ENCODE measurements at places on chromosomes 5 and 9. TPM values are rescaled to one million over a fixed set of nuclear protein-coding genes. Genes with fewer than 3 reads are reported as not detected.

DNA sequence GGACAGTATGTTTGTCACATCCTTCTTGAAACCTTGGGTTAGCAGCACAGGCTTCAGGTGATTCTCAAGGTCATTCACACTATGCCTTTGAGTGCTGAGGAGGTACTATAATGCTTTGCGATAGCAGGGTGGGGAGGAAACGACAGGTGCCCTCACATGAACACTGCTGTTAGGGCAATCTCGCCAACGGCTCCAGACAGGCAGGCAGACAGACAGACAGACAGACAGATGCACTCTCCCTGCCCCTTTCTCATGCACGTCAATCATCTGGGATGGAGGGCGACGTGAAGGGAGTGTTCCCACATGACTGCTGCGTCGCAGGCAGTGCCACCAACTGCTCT is 82.9 kb downstream of the RAPGEF1 start:
- DNase-seq, result no peak

DNA sequence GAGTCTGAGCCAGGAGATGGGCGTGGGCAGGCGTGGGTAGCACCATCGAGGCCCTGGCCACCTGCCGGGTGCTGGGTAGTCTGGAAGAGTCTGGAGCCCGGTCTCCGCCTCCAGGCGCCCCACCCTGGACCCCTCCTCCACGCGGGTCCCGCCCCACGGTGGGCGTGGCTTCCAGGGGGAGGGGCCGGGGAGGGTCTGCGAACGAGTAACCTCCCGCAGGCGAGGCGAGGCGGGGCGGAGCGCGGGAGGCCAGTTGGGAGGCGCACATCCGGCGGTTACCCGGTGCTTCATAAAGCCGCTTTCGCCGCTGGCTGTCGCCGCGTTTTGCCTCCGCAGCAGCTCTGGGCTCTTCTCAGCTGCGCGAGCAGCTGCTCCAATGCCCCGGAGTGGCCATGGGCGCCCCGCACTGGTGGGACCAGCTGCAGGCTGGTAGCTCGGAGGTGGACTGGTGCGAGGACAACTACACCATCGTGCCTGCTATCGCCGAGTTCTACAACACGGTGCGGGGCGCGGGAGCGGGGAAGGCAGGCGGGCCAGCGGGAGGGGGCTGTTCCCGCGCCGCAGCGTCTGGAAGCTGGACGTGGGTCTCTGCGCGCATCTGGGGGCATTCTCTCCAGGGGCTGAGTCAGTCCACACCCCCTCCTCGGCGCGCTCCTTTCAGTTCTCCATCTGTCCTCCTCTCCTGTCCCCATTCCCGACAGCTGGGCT is at the start of gene ACER2:
Gene ACER2, plus strand, starts transcription at position 317 of the 708 bp plus-strand sequence. Its CDS starts 76 bp downstream, at position 393.
- peak; percentile 99 for DNase-seq

DNA sequence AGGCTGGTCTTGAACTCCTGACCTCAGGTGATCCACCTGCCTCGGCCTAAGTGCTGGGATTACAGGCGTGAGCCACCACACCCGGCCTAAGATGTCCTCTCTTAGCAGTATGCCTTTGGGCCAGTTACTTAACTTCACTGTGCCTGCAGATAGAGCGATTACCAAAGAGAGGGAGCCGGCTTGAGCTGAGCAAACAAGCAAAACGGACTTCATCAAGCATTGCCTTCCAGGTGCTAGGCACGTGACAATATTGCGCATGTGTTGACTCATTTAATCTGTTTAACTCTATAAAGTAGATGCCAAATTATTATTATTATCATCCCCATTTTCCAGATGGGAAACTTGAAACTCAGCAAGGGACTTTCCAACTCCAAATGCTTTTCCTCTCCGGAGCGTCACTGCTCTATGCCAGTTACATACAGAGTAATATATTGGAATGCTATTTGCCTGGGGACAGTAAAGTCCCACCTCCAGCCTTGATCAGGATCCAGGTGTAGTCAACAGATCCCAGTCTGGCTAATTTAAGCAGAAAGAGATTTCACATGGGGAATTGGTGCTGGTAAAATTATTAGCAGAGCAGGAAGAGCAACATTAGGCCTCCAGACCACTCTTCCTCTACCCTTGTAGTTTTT is 5.6 kb upstream of the C9orf152 start:
- no peak for DNase-seq

- DNase-seq, result no peak
Measured at GRCh38 chr9:16974436-16974835, 104.0 kb upstream of the BNC2 start.

GRCh38 chr5:39547553-39548154 is 122.9 kb upstream of the DAB2 start:
- DNase-seq, result no peak

- no peak for DNase-seq
Measured at GRCh38 chr5:1771149-1772065, 28.2 kb downstream of the MRPL36 start.

DNA sequence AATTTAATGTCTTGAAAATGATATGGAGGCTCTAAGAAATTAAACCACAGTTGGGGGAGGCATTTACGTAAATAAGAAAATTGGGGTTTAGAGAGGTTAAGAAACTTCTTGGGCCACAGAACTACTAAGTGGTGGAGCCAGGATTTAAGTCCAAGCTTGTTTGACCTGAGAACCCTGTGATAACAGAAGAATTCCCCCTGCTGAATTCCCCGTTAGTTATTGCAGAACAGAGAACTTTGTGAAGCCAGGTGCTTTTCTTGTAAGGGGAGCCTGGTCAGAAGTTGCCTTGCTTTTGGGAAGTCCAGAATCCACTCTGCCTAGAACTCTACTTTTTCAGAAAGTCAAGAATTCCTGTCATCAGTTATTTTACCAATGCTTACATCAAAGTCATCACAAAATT is 309.3 kb upstream of the SEMA6A start:
- DNase-seq, result no peak

DNA sequence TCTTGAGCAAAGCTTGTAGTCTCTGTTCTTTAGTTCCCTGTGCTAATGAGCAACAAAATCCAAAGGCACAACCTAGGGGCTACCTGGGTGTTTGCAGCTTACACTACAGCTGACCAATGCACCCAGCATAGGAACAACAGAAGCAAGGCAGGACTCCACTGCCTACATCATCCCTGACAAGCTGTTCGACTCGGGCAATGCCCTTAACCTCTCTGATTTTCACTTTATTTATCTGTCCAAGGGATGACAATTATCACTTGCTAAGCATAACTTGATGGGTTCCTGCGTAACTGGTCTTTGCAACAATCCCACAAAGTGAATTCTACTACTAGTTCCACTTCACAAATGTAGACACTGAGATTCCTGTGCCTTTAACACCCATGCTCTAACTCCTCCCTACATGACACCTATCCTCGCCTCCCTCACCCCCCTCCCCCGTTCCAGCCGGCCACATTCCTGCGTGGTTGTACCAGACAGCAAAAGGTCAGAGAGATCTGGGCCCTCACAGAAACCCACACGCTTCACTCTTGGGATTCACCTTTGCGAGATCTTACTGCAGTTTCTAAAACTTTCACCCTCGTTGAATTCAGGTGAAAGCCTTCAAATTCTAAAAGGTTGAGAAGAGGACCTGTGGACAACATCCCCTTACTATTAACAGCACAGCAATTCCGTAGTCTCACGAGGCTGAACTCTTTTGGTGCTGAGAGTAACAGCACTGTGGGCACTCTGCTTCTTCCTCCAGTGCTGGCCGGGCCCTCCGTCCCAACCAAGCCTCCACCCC is 995 bp downstream of the IPPK start:
- DNase-seq, result no peak

GRCh38 chr5:1772634-1773033 is 27.0 kb downstream of the MRPL36 start:
- DNase-seq, result no peak

DNA sequence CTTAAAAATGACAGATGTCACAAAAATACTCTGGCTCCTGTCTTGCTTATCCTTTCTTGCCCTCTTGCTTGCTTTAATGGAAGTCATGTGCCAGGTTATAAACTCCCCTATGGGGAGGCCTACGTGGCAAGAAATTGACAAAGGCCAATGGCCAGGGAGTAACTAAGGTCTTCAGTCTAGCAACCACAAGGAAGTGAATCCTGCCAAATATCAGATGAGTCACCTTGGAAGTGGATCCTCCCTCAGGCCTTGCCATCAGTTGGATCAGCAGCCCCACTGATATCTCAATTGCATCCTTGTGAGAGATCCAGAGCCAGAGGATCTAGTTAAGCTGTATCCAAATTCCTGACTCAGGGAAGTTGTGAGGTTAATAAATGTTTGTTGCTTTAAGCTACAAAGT is 82.8 kb downstream of the CAAP1 start:
- DNase-seq, result no peak

GRCh38 chr9:22279636-22280035 is 167.0 kb upstream of the DMRTA1 start:
- DNase-seq, result no peak

- peak; percentile 13 for DNase-seq
Measured at GRCh38 chr9:36940881-36941280, 93.2 kb downstream of the PAX5 start.

DNA sequence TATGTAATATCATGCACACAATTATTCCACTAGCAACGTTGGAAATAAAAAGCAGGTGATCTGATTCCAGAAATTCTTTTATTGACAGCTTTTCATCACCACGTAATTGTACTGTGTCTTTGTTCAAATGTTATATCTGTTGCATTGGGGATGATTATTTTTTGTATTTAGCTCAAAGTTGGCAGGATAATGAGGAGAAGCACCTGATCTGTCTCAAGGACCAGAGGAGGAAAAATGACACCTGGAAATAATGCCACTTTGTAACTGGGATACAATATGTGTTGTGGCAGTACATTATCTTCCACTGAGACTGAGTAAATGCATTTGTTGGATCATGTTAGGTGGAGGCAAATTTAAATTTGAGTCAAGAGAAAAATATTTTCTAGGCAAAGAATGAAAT is 1298.8 kb upstream of the CDH6 start:
- no peak for DNase-seq

GRCh38 chr5:109102096-109102690 is 307.6 kb downstream of the PJA2 start:
- DNase-seq, result no peak

- no peak for DNase-seq
Measured at GRCh38 chr5:116750631-116751580, 176.3 kb upstream of the SEMA6A start.

- DNase-seq, result no peak
Measured at GRCh38 chr5:72503888-72504491, 3.2 kb downstream of the ZNF366 start.

DNA sequence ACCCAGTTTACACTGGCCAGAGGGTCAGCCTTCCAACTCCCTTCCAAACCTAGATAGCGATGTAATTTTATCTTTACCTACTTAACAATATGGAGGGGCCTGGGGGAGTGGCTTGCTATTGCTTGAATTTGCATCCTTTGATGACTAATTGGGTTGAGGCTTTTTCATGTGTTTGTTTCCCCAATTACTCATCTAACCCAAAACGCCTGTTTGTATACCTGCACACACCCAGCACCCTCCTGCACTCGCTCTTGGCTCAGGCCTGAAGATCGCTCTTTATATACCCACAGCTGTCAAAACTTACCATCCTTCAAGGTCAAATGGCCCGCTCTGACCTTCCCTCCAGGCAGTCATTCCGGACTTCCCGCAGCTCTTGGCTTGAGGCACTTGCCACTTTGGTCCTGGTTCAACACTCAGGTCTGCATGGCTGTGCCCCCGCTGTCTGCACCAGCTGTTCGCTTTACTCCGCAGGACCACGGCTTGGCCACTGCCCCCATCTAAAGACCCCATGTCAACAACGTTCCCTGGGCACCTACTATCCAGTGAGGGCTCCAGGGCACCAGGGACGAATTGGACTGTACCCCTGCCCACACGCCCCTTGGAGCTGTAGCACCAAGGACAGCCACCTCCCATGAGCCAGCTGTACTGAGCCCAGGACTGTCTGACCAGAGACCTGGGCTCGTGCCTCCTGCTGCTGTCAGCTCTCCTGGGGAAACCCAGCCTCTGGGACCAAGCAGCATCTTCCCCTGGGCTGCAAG is 76.1 kb upstream of the ADAMTS2 start:
- DNase-seq, result no peak

DNA sequence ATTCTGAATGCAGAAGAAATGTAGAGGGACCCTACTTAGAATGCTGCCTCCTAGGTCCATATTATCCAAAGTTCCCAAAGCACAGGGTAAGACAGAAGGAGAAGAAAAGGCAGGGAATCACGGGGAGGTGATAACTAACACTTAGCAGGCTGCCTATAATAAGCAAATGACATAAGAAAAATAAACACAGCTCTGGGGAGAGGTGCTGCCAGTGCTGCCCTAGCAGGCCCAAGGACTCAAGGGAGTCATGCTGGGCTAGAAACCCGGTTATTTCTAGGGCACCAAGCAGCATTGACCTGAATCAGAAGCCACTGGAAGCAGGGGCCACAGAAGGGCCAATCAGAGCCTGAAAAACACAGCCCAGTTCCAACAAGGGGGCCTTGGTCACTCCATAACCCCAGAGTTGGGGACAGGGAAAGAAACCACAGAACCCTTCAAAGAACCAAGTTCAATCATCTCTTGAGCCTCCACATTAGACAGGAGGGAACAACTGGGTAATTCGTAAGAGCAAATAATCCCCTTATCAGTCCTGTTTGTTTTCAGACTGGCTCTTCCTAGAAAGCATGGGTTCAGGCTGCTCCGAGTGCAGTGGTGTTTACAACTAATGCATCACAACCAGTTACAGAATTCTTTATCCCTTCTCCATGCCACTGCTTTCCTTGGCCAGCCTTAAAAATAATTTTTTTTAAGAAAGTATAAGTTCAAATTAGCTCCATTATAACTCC is 24.0 kb downstream of the NRG2 start:
- DNase-seq, result no peak

DNA sequence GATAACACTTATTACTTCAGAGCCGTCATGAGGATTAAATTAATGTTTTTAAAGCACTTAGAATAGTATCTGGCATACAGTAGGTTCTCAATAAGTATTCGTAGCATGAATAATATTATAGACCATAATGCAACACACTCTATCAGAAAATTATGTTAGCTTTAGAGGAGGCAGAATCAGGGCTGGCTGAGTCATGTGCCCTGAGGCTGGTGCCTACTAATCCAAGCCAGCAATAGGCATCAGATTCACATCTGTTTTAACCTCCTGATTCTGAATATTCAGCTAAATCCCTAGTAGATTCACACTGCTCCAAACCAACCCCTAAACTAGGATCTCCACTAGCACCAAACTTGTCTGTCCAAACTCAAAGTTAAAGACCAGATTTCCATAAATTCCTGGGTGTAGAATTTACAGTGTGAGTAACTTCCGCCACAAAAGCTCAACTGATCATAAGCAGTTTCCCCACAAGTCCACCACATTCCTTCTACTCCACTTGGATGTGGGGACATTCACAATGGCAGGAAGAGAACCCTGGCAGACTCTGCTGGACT is 170.0 kb upstream of the DAPK1 start:
- DNase-seq, result no peak

DNA sequence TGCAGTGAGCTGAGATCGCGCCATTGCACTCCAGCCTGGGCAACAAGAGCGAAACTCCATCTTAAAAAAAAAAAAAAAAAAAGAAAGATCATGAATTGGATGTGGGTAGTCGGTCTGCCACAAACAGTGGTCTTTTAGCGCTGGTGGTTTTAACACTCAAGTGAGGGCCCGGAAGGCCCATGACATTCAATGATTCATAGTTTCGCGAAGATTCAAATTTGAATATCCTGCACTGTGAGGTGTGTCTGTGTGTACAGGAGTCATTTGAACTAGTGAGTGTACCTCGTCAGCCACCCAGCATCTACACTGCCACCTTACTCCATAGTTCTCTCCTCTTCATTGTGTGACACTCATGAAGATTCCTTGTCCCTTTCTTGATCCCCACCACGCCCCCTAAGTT is 41.3 kb downstream of the CFAP77 start:
- DNase-seq, result no peak

- no peak for DNase-seq
Measured at GRCh38 chr5:144844086-144844485, 673.4 kb downstream of the KCTD16 start.

Gene SHISAL2B
- total RNA-seq, result not detected

Gene FAT2
- total RNA-seq, result 0.02 TPM

Gene OLFML2A
- total RNA-seq, result 0.73 TPM

Gene SPATA31A3
- total RNA-seq, result not detected

Gene SNX2
- 146 TPM for total RNA-seq
